ENCODE measurements at places on chromosomes 11 and 22.
A peak's percentile ranks its signal among the peaks of the same experiment; 100 is the strongest.

DNA sequence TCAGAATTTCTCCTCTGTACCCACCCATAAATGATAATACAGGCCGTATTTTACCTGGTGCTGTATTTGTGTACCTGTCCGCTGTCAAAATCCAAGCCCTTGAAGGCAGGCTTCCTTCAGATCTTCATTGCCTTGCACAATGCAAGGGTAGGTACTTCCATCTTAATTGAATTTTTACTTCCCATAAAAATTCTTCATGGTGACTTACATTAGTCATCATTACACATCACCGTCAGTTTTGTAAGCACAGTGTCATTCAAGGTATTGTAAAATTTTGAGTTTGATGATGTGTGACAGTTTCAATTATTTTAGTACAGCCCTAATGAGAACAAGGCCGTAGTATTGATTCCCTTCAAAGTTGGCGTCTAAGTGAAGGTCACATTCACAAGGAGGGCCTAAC is 770 bp upstream of the TSG101 start:
- peak; percentile 35 for DNase-seq

GRCh38 chr11:103420593-103420992 is 311.4 kb downstream of the DYNC2H1 start:
- no peak for DNase-seq

GRCh38 chr11:13487661-13488030 is 8.2 kb downstream of the PTH start:
- no peak for DNase-seq

GRCh38 chr11:70089631-70090030 is 11.5 kb downstream of the ANO1 start:
- no peak for DNase-seq

- no peak for DNase-seq
These were observed 13.3 kb downstream of the PATZ1 start for GRCh38 chr22:31332886-31333285.

- DNase-seq = no peak
These were observed 16.8 kb downstream of the PPIL2 start for GRCh38 chr22:21682385-21683175.

DNA sequence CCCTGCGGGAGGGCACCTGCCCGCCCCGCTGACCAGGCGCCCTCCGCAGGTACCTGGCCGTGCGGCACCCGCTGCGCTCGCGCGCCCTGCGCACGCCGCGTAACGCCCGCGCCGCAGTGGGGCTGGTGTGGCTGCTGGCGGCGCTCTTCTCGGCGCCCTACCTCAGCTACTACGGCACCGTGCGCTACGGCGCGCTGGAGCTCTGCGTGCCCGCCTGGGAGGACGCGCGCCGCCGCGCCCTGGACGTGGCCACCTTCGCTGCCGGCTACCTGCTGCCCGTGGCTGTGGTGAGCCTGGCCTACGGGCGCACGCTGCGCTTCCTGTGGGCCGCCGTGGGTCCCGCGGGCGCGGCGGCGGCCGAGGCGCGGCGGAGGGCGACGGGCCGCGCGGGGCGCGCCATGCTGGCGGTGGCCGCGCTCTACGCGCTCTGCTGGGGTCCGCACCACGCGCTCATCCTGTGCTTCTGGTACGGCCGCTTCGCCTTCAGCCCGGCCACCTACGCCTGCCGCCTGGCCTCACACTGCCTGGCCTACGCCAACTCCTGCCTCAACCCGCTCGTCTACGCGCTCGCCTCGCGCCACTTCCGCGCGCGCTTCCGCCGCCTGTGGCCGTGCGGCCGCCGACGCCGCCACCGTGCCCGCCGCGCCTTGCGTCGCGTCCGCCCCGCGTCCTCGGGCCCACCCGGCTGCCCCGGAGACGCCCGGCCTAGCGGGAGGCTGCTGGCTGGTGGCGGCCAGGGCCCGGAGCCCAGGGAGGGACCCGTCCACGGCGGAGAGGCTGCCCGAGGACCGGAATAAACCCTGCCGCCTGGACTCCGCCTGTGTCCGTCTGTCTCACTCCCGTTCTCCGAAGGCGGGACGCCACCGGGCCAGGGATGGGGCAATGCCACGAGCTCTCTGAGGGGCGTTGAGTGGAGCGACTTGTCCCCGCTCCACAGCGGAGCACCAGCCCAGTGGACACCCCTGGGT is 1.8 kb downstream of the GALR3 start:
- no peak for DNase-seq

DNA sequence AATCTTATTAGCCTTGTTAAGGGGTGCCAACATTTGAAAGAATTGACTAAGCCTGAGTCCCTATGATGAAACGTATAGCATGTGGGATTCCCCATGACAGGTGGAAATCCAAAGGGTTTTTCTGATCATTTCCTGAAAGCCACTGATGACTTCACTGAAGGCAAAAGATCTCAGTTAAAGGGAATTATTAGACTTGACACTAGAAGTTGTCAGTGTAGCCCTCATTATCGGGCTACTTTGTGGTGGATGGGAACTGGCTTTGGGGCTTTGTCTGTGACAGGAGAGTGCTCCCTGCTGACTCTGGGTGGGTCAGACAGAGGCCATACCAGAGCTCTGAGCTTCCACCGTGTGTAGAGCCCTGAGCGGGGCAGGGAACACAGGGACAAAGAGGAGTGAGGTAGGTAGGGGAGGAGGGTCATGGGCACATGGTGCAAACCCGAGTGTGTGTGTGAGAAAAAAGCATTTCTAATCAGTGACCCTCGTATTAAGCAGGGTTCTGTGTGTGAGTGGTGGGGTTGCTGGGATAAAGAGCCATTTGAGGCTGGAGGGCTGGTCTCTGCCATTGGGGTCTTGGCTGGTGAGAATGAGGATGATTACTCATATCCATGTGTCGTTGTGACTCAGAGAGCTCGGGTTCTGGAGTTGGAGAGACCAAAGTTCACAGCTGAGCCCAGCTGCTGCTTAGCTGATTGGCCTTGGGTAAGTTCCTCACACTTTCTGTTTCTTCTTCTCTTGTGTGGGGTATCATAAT is 101.1 kb downstream of the GRIK4 start:
- DNase-seq = no peak

DNA sequence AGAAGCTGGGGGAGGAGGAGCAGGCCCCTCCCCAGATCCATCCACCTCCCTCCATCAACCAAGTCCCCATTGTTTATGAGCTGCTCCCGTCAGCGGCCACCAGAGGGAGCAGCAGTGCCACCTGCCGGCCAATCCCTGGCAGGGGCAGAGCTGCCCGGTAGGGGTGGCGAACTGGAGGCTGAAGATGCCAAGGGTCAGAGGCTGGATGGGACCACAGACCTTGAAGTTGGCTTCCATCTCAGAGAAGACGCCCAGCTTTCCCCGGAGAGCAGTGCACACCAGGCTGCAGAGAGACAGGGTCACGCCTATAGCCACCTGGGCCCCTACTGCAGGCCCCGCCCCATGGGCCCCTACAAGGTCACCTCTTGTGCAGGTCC is 3.6 kb downstream of the FIBP start:
- DNase-seq = no peak

GRCh38 chr22:37473437-37473946 is 12.7 kb downstream of the MFNG start:
- DNase-seq = no peak

DNA sequence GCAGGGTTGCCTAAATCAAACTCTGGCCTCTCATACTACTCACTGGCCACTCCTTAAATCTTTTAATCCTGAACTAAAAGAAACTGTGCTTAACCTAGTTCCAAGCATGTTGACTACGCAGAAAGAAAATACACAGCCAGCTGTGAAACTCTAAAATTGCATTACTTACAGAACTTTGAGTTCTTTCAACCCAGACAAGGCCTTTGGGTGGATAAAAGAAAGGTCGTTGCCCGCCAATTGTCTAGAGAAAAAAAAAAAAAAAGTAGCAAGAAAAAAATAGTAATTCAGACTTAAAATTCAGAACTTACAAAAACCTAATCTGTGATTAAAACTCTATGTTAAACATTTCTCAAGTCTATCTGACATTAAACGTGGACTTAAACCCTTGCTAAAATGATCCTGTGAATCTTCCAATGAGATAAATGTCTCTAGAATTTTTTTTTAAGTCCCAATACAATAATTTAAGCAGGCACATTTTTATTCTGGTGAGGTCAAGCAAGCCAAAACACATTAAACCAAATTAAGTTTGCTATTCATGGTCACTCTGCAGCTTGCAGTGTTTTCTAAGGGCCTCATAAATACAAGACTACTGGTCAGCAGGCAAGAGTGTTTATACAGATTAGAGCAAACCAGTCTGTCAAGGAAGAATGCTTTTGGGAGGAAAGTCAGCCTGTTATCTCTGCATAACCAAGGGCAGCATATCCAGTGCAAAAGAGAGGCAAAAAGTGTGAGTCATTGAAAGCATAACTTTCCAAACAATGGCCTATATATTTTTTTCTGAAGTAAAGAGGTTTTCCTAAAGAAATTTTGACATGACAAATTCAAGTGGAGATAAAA is 29.5 kb upstream of the CCDC34 start:
- DNase-seq = no peak

GRCh38 chr11:15711311-15711710 is 596.6 kb downstream of the INSC start:
- DNase-seq = no peak

Measured in Panc1 (cell line).